ENCODE measurements at places on chromosomes 16 and 17. TPM values are rescaled to one million over a fixed set of nuclear protein-coding genes. Genes with fewer than 3 reads are reported as not detected.

DNA sequence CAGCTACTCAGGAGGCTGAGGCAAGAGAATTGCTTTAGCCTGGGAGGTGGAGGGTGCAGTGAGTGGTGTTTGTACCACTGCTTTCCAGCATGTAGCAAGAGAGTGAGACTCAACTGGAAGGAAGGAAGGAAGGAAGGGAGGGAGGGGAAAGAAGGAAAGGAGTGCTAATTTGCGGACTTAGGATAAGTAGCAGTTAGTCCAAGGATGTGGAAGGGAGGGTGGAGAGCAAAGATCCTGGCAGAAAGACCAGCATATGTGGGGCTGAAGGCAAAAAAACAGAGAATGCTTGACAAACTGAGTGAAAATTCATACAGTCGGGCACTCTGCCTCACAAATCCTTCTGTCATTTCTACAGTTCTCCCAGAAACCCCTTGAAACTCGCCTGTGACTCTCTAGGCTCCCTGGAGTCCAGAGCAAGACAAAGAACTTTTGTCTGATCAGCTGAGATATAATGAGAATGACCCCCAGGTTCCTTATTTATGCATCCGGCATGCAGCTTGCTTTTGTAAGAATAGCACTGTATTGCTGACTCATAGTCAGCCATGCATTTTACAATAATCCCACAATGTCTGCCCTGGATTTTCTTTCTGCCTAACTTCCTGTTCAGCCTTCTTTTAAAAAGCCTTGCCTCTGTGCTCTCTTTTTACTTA is 31.5 kb downstream of the CDK5RAP3 start:
- H3K27me3 ChIP-seq, result no peaks in the 10 kb centered on the region
- no peaks in the 10 kb centered on the region for H3K36me3 ChIP-seq

- peak overlapping the region; percentile 68 for H3K27ac ChIP-seq
- peaks cover 31% of the 10 kb centered on the region for H3K4me1 ChIP-seq
- DNase-seq, result no peak
- no peaks in the 10 kb centered on the region for H3K27me3 ChIP-seq
- no peak overlapping the region for H3K4me3 ChIP-seq
- peaks cover 7% of the 10 kb centered on the region for H3K36me3 ChIP-seq
These were observed 83.1 kb downstream of the CCDC182 start for GRCh38 chr17:57662041-57662440.

DNA sequence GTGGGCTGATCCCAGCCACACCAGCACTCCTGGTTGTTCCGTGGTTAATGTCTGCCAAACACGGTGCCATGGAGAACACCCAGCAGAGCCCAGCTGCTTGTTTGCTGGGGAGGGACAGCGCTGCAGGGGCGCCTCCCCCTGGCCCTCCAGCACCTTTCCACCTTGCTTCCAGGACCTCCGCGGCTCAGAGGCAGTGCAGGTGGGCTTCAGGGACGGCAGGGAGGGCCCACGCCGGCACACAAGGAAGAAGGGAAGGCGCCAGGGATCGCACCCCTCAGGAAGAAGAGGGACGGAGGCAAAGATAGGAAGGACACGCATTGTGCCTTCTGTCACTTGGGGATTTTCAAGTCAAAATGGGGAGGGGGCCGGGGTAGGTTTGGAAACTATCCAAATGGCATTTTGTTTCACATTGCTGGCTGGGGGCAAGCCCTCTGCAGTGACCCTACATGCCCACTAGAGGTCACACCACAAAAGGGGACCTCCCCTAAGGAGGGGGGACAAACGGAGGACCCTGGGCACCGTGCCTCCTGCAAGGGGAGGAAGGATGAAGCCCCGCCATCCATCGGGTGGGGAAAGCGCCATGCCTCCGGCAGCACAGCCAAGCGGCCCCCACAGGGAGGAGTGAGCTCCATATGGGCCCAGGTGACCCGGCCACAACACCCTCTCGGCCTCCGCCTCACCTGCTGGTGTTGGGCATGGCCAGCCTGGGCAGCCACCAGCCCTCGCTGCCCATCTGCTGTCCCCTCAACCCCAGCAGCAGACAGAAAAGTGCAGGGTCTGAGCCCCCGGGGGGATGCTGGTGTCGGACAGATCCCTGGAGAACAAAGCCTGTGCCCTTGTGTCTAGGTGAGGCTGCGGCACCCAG is 7.5 kb upstream of the C16orf95 start:
- H3K27me3 ChIP-seq, result no peaks in the 10 kb centered on the region
- H3K27ac ChIP-seq, result no peak overlapping the region
- DNase-seq, result no peak
- H3K4me3 ChIP-seq, result no peak overlapping the region

Gene TEX14
- 0.20 TPM for total RNA-seq

GRCh38 chr17:31931756-31932155 is 5.1 kb upstream of the SUZ12 start:
- H3K27me3 ChIP-seq, result no peaks in the 10 kb centered on the region
- DNase-seq, result no peak
- H3K27ac ChIP-seq, result peak overlapping the region; percentile 50
- no peak overlapping the region for H3K4me3 ChIP-seq
- no peaks in the 10 kb centered on the region for H3K4me1 ChIP-seq

- H3K27me3 ChIP-seq, result no peaks in the 10 kb centered on the region
- H3K4me1 ChIP-seq, result peaks cover 4% of the 10 kb centered on the region
- no peak overlapping the region for H3K27ac ChIP-seq
- H3K4me3 ChIP-seq, result no peak overlapping the region
These were observed 36.3 kb downstream of the TSC2 start for GRCh38 chr16:2083876-2084780.

- H3K36me3 ChIP-seq, result no peaks in the 10 kb centered on the region
- no peak for DNase-seq
- no peak overlapping the region for H3K27ac ChIP-seq
- H3K27me3 ChIP-seq, result no peaks in the 10 kb centered on the region
These were observed 11.7 kb upstream of the TCF25 start for GRCh38 chr16:89861648-89862047.

GRCh38 chr16:75380870-75381269 is 52.4 kb downstream of the CFDP1 start:
- H3K36me3 ChIP-seq, result no peaks in the 10 kb centered on the region
- DNase-seq, result no peak
- H3K4me3 ChIP-seq, result no peak overlapping the region
- peaks cover 59% of the 10 kb centered on the region for H3K4me1 ChIP-seq
- H3K27ac ChIP-seq, result no peak overlapping the region
- no peaks in the 10 kb centered on the region for H3K27me3 ChIP-seq

GRCh38 chr16:4931381-4931780 is 5.6 kb downstream of the PPL start:
- no peak for DNase-seq
- H3K36me3 ChIP-seq, result peaks cover 18% of the 10 kb centered on the region
- no peak overlapping the region for H3K27ac ChIP-seq
- H3K4me1 ChIP-seq, result peaks cover 10% of the 10 kb centered on the region
- peaks cover 20% of the 10 kb centered on the region for H3K27me3 ChIP-seq

DNA sequence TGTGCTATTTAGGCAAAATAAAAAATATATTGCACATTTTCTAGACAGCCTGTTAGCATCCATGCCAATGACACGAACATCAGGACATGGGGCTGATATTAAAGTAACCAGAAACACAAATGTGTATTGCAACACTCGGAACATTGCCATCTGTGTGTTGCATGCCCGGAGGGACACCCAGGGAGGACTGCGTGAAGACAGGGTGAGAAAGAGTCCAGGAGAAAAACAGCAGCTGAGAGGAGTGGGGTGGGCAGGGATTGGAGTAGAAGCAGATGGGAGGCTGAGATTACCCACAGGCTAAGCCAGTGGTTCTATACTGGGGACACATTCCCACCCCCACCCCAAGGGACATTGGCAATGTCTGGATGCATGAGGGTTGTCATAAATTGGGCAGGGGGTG is 114.8 kb downstream of the GRIN2A start:
- H3K27me3 ChIP-seq, result peaks cover 74% of the 10 kb centered on the region
- H3K4me3 ChIP-seq, result no peak overlapping the region
- H3K4me1 ChIP-seq, result no peaks in the 10 kb centered on the region
- no peak for DNase-seq
- no peak overlapping the region for H3K27ac ChIP-seq

Gene LDHD
- total RNA-seq, result 0.65 TPM

Gene HSPB9
- total RNA-seq, result not detected

DNA sequence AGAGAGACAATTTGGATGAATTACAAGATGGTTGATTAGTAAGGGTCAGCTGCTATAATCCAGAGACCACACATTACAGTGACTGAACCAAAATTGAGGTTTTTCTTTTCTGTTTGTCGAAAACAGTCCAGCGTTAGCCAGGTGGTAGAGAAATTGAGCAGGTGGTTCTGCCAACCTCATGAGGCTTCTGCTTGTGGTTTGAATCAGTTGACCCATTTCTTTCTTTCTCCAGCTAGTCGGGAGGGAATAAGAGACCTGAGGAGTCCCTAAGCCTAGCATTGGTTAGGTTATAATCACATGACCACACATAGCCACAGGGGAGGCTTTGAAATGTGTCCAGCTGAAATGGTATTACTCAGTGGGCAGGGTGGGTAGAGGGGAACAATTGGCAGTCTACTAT is 504.6 kb downstream of the HS3ST4 start:
- peaks cover 23% of the 10 kb centered on the region for H3K4me1 ChIP-seq
- no peak overlapping the region for H3K4me3 ChIP-seq
- no peaks in the 10 kb centered on the region for H3K27me3 ChIP-seq
- H3K27ac ChIP-seq, result peak overlapping the region; percentile 11
- DNase-seq, result no peak

- no peak overlapping the region for H3K4me3 ChIP-seq
- no peak overlapping the region for H3K27ac ChIP-seq
- DNase-seq, result no peak
These were observed 211.8 kb downstream of the ZNF423 start for GRCh38 chr16:49644145-49644463.

GRCh38 chr16:5768445-5768844 is 670.9 kb upstream of the EEF2KMT start:
- no peak for DNase-seq
- H3K27me3 ChIP-seq, result peaks cover 3% of the 10 kb centered on the region
- no peaks in the 10 kb centered on the region for H3K36me3 ChIP-seq

- no peak within 1 kb of the TSS for H3K27ac ChIP-seq
- no peaks in the 10 kb centered on the region for H3K36me3 ChIP-seq
- H3K4me1 ChIP-seq, result peaks cover 27% of the 10 kb centered on the region
- no peak for DNase-seq
- peak within 1 kb of the TSS; percentile 52 for H3K4me3 ChIP-seq
These were observed at the start of gene TMC8 for GRCh38 chr17:78130437-78131101. TSS of gene TMC8 (plus strand) at chr17:78130771. CDS start at chr17:78131589, 818 bp downstream.

DNA sequence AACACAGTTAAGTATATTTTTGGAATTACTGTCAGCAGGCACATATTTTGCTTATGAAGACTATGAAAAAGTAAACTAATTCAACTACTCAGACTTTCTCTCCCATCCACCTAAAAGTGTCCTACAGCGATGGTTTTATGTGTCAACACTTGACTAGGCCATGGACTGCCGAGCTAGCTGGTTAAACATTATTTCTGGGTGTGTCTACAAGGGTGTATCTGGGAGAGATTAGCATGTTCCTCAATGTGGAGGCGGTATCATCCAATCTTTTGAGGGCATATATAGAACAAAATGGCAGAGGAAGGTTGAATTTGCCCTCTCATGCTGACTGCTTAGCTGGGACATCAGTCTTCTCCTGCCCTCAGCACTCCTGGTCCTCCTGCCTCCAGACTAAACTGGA is 82.7 kb upstream of the CDYL2 start:
- no peak overlapping the region for H3K4me3 ChIP-seq
- no peak overlapping the region for H3K27ac ChIP-seq
- H3K4me1 ChIP-seq, result no peaks in the 10 kb centered on the region
- H3K36me3 ChIP-seq, result no peaks in the 10 kb centered on the region
- DNase-seq, result no peak

GRCh38 chr16:75238132-75238852 is 13.1 kb downstream of the BCAR1 start:
- no peak for DNase-seq
- H3K4me3 ChIP-seq, result no peak overlapping the region
- peaks cover 28% of the 10 kb centered on the region for H3K4me1 ChIP-seq
- H3K36me3 ChIP-seq, result peaks cover 10% of the 10 kb centered on the region
- no peaks in the 10 kb centered on the region for H3K27me3 ChIP-seq
- peak overlapping the region; percentile 73 for H3K27ac ChIP-seq

DNA sequence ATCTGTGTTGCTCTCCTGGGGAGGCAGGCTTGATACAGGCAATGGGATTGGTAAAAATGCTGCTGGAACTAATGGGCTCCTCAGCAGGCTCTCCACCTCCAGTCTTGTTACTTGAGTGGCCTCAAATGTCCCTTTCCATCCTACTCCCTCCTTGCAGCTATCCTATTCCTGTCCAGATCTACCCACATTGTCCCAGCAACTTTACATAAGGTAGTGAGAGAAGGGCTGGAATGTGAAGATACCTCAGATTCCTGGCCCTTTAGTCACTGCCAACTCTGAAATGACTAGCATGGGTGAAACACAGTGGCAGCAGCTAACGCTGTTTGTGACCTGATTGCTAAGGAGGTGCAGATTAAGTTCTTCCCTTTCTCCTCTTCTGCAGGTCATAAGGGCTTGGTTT is 210.1 kb upstream of the HS3ST4 start:
- no peak overlapping the region for H3K27ac ChIP-seq
- peaks cover 3% of the 10 kb centered on the region for H3K4me1 ChIP-seq

Gene ADAP2
- total RNA-seq, result 2.3 TPM

Gene RASL10B
- total RNA-seq, result 20.5 TPM

Gene CCL8
- not detected for total RNA-seq

Gene GAS2L2
- total RNA-seq, result 0.11 TPM

GRCh38 chr16:55842369-55843104 is 9.6 kb upstream of the CES1 start:
- no peak for DNase-seq
- H3K27ac ChIP-seq, result no peak overlapping the region
- no peak overlapping the region for H3K4me3 ChIP-seq

- no peak overlapping the region for H3K4me3 ChIP-seq
- H3K36me3 ChIP-seq, result peaks cover 4% of the 10 kb centered on the region
- H3K27me3 ChIP-seq, result no peaks in the 10 kb centered on the region
- peaks cover 29% of the 10 kb centered on the region for H3K4me1 ChIP-seq
- peak overlapping the region; percentile 39 for H3K27ac ChIP-seq
These were observed 6.4 kb downstream of the PHKB start for GRCh38 chr16:47467501-47467900.

Gene ELMO3
- total RNA-seq, result 9.7 TPM

- H3K27me3 ChIP-seq, result peaks cover 43% of the 10 kb centered on the region
- peaks cover 4% of the 10 kb centered on the region for H3K4me1 ChIP-seq
- no peaks in the 10 kb centered on the region for H3K36me3 ChIP-seq
- DNase-seq, result no peak
- H3K4me3 ChIP-seq, result no peak overlapping the region
- no peak overlapping the region for H3K27ac ChIP-seq
These were observed 2.7 kb downstream of the NXPH3 start for GRCh38 chr17:49578414-49578813.

Gene GLP2R
- total RNA-seq, result 1.5 TPM

Gene PYDC1
- total RNA-seq, result not detected

Gene C16orf96
- total RNA-seq, result 0.45 TPM

Gene WDR59
- total RNA-seq, result 134 TPM

Gene CRYBA1
- not detected for total RNA-seq

DNA sequence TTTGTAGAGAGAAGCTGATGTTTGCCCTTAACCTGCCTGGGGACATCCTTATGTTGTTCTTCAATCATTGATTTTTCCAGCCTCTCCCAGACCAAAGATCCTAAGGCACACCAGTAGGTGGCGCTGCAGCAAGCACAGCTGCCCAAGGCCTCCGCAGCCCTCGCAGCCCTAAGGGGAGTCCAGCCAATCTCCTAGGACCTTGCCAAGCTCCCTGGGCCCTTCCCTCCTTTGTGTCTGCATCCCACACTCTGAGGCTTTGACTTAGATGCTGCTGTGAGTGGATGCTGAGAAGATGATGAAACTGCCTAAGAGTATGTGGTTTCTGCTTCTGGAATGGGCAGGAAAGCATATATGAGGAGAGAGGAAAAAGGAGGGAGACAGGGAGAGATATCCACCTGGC is 47.1 kb downstream of the SPACA3 start:
- H3K36me3 ChIP-seq, result no peaks in the 10 kb centered on the region
- peak; percentile 68 for DNase-seq

Data from mesothelial cell of epicardium (in vitro differentiated cells).